Colonic mucosa (tissue), 4 donors: ENCODE measurements at places on chromosomes 2 and 18. TPM values are rescaled to one million over a fixed set of nuclear protein-coding genes. Genes with fewer than 3 reads are reported as not detected.

GRCh38 chr2:233977296-233977837, 60.2 kb downstream of the TRPM8 start:
- DNase-seq, result no peak

- DNase-seq, result no peak
Observed at GRCh38 chr2:153132418-153132817, 346.1 kb downstream of the RPRM start.

DNA sequence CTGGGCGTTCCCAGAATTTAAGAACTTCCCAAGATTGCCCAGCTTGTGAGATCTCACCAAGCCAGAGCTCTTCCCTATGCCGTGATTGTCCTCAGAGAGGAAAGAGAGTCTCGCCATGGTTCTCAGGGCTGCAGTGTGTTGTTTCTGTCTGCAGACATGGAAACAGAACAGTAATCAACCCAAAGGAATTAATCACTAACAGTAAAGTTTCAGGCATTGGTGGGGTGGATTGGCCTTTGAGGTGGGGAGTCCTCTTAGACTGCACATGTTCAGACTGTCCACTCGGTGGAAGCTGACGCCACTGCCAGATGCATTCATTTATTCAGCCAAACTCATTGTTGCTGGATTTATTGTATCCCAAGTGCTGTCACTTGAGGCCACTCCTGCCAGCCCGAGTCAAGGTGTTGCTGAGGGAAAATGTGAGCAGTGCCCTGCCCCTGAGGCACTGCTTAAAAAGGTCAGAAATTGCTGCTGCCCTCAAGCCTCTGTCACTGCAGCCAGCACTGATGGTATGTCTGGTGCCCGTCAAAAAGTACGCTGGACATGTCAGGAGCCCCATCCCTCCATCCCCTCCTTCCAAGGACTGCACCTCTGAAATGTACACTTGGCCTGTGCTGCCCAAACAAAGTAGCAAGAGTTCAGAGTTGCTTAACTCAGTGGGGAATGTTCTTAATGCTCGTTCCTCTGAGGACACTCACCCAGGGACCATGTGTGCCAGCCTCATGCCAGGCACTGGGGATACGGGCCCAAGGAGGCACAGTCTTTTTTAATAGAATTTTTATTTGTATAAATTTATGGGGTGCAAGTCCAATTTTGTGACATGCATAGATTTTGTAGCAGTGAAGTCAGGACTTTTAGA, 201.0 kb downstream of the GLI2 start:
- no peak for DNase-seq

GRCh38 chr2:153474407-153474806, 4.2 kb downstream of the RPRM start:
- no peak for DNase-seq

GRCh38 chr2:153935511-153935910, 63.8 kb downstream of the GALNT13 start:
- no peak for DNase-seq

DNA sequence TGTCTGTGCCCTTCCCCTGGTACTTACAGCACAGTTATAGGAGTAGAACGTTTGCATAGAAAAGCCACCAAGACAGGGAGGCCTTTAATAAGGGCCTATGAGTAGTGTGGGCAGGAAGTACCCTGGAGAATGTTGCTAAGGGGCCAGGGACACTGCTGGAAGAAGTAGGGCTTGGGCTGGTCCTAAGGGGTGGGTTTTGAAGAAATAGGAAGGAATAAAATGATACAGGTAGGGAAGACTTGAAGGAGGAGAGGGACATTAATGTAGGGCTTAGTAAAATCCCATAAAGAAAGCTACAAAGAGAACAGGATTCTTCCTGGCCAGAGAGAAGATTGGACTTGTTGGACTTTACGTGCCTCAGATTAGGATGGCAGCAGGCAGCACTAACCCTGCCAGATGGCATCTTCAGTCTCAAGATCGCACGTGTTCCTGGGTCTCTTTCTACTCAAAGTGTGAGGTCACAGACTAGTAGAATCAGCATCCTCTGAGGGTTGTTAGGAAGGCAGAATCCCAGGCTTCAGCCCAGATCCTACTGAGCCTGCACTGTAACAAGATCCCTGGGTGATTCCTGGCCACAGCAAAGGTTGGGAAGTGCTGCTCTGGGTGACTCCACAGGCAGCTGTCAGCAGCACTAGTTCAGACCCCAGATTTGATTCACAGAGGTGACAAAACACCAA, 39.2 kb downstream of the EPAS1 start:
- DNase-seq, result no peak

- DNase-seq, result no peak
Observed at GRCh38 chr18:51603111-51603510, 405.6 kb upstream of the MEX3C start.

- DNase-seq, result peak; percentile 17
Observed at GRCh38 chr2:239273280-239274234, 127.3 kb downstream of the HDAC4 start.

- no peak for DNase-seq
Observed at GRCh38 chr18:52678034-52678433, 338.0 kb downstream of the DCC start.

GRCh38 chr2:217286833-217287232, 427.0 kb upstream of the TNP1 start:
- DNase-seq, result no peak

DNA sequence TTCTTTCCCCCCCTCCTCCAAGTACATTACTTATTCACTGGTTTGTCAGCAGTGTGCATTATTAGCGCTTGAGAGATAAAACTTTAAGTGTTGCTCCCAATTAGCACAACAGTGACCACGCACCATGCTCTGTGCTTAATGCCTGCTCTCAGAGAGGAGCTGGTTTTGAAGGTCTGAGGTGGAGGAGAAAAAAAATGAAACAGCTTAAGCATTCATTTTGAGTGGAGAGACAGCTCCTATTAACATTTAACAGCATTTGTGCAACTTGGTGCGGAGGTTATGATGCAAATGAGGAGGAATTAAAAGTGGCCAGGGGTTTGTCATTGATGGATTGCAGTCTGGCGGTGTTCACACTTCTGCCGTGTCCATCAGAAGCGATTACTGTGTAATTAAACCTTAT, 141.8 kb downstream of the FIGN start:
- DNase-seq, result no peak

DNA sequence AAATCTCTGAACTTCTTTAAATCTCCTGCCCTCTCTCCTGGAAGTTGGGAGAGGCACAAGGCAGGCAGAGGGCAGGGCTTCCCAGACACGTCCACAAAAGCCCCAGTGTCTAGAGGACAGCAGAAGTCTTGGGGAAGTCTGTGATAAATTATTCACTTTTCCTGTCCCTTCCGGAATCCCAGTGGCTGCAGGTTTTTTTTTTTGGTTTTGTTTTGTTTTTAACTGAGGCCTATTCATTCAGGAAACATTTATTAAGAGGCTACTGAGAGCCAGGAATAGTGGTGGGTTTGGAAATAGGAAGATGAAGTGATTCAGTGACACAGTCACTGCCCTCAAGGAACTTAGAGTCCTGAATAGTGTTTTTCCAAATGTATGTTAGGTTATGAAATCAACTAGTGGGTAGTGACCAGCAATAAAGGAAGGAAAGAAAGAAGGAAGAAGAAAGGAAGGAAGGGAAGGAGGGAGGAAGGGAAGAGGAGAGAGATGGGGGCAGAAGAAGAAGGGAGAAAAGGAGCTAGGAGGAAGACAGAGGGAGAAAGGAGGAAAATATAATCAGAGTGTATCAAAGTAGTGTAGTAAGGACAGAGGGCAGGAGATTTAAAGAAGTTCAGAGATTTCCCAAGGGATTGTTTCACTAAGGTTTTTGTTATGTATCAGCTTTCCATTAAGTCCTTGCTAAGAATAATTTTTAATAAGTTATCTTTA, 98.9 kb upstream of the ZFP36L2 start:
- no peak for DNase-seq

- DNase-seq, result no peak
Observed at GRCh38 chr2:69958480-69958879, 3.0 kb downstream of the ASPRV1 start.

DNA sequence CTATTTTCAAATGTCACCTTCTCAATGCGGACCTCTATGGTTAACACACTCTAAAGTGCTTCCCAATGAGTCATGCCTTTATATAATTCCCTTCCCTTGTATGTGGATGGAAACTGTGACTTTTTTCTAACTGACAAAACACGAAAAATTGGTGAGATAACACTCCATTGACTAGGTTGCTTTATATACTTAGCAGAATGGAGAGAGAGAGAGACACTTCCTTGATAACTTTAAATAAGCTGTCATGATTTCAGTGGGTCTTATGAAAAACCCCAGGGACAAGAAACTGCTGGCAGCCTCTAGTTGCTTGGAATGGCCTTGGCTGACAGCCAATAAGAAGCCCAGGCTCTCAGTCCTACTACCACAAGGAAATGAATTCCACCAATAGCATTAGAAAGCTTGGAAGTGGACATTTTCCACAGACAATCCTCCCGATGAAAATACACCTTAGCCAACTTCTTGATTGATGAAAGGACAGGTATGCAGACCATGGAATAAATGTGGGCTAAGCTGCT, 322.2 kb downstream of the ZNF804A start:
- no peak for DNase-seq

DNA sequence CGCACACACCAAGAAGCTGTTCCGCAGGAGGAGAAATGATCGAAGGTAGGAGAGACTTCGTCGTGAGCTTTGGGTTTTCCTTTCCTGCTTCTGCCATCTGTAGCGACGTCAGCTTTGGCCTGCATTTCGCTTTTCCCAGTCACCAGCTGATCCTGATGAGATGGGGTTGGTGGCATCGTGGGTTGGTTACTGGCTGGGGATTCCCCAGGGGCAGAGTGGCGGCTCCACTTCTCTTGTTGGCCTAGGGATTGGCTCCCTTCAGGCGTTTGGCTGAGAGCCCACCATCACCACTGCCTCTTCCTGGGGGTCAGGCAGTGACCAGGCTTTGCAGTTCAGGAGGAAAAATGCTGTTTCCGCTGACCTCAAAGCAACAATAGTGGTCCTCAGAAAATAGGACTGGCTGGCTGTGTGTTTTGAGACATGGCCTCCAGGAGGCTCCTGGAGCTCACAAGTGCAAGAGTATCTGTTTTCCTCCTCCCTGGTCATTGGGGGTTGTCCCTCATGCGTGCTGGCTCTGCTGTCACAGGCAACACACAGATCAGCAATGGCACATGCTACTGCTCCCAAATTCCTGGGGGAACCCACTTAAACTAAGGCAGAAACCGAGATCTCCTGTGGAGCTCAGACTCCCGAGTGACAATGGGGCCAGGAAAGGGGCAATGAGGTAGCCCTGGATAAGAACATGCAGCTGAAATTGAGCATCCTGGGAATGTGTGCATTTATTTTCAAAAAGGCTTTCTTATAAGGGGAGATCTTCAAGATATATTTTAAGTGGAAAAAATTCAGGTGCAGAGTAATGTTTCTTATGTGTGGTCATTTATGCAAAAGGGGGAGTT, 173.0 kb downstream of the CTIF start:
- peak; percentile 19 for DNase-seq

- peak; percentile 67 for DNase-seq
Observed at GRCh38 chr2:74843899-74844298, 10.0 kb downstream of the HK2 start.

DNA sequence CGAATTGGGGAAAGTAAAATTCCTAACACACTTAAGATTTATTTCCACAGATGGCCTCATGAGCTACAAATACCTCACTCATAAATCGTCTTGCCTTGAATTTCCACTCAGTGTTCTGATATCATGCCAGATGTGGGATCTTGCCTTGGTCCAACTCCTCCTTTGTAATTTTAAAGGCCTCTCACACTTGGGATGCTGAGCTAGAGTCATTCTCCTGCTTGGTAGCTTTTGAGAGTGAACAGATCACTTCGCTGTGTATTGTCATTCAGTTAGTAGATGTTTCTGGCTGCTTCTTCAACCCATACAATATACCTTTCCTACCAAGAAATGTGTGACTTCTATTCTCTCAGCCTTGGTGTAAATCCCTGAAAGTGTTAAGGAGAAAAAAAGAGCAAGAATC, 309.2 kb downstream of the NRXN1 start:
- no peak for DNase-seq

DNA sequence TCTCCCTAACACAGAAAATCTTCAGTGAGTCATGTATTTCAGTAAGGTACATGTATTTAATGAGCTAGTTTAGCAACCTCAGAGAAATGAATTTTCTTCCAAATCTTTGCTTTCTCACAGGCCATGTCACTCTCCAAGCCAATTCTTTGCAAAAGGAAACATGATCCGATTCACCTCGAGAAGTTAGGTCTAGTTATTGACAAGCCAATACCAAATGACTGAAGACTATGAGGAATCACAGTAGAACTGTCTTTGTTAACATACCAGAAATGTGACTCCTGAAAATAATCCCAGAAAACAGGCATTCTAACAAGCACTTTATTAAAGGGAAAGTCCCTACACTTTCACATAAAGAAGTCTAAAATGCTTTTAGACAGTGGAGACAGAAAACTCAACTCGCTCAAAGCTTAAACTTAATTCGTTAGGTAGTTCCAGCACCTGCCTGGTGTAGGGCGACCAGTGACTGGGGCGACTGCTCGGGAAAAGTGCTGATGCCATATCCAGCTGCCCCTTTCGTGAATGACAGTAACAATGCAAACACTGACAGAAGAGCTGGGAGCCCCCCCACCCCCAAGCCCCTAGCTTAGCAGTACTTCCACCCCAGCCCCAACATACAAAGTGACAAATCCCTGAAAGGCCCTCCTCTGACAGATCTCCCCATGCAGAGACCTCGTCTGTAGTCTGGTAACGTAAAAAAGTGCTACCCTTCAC, 1.8 kb downstream of the MEMO1 start:
- peak; percentile 34 for DNase-seq

DNA sequence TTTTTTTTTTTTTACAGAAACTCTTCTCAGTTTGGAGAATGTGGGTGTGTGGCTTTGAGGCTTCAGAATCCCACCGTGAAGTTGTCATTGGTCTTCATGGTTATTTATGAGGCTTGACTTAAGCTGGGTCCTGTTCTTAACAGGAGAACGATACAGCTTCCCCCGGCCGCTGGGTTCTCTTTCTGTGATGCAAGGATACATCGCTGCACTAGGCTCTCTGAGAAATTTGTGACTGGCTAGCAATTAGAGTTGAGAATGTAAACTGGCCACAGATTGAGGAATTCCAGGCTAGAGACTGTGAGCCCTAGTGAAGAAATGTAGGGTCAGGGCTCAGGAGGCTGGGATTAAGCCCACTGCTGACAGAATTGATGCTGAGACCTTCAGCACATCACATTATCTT, 29.8 kb downstream of the MGAT5 start:
- DNase-seq, result no peak

- no peak for DNase-seq
Observed at GRCh38 chr18:32907648-32908423, 135.0 kb upstream of the KLHL14 start.

GRCh38 chr2:226020176-226020575, 620.7 kb downstream of the NYAP2 start:
- no peak for DNase-seq

Gene UGT1A5
- 1.1 TPM for total RNA-seq

Gene FAM136A
- 44.0 TPM for total RNA-seq

Gene NTSR2
- total RNA-seq, result not detected

Gene CCDC74B
- 0.35 TPM for total RNA-seq

Gene SIX3
- not detected for total RNA-seq

Gene HOXD3
- 3.2 TPM for total RNA-seq

Gene TSPYL6
- not detected for total RNA-seq

Gene OTX1
- total RNA-seq, result not detected

Gene FAM237A
- not detected for total RNA-seq

Gene COL4A4
- total RNA-seq, result 0.93 TPM

Gene CHST9
- 0.05 TPM for total RNA-seq

Gene TMEM163
- total RNA-seq, result not detected

Gene KCNE4
- total RNA-seq, result 0.42 TPM

Gene IL36A
- total RNA-seq, result not detected

Gene MYL12B
- 575 TPM for total RNA-seq

Gene SIX2
- not detected for total RNA-seq
